ENCODE measurements at places on chromosomes 12 and 14.

DNA sequence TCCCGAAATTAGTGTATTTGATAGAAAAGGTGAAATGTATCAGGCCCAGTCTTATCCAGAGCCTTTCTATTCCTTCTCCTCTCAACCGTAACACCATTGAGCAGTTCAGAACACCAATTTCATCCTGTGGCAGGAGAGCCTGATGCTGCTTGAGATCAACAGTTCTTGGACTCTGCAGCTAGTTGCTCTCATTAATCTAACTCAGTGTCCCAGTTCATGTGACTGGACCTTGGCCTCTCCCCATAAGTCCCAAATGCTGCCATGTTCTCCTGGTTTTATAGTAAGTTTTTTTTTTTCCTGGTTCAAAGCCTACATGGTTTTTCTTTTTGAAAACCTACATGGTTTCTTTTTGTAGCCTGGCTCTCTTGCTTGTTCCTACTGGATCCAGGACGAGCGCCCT is 293.9 kb downstream of the ITPR2 start:
- no peak for DNase-seq

- DNase-seq: no peak
These were observed 293.0 kb downstream of the SSPN start for GRCh38 chr12:26488351-26488750.

- no peak for DNase-seq
These were observed 83.9 kb upstream of the OSBPL8 start for GRCh38 chr12:76643438-76643837.

DNA sequence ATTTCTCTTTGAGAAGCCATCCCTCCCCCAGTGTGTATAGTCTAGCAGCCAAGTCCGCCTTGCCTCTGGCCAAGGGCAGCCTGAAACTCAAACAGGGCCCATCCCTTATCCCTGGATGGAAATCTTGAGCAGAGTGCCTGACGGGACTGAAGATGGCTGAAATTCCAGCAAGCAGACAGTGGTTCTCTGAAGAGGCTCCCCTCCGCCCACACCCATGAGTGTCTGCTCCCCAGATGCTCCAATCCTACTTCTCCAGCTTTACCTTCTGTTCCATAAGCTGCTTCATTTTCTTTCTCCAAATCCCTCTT is 396.2 kb downstream of the NUAK1 start:
- no peak for DNase-seq

- no peak for DNase-seq
These were observed 16.7 kb downstream of the TMEM132D start for GRCh38 chr12:129887101-129887500.

DNA sequence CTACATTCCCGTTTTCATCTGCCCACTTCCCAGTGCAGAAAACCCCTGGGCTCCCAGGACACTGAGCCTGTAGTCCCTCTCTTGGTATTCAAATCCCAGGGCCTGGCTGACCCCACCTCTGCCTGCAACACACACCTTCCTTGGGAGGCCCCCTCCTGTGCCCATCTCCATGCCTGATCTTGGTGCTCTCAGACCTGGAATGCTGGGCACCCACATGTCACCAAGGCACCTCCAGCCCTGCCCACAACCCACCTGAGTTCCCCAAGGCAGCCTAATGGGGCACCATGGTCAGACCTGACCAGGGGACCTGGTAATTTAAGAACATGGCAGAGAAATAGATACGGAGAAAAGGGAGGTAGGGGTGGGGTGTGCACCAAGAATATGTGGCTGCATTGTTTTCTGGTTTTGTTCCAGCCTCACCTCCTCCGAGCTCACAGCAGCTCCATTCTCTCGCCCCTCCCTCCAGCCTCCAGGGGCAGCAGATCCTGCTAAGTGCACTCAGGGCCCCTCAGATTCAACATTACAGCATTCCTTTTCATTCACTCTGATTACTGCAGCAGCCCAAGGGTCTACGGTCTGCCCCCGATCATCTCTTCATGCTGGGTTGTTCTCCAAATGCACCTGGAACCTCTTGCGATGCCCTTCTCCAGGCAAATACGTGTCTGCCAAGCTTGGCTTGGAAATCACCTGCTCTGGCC is 9.2 kb upstream of the HSP90AA1 start:
- no peak for DNase-seq

GRCh38 chr12:6608592-6609281 is 1.6 kb upstream of the CHD4 start:
- no peak for DNase-seq

DNA sequence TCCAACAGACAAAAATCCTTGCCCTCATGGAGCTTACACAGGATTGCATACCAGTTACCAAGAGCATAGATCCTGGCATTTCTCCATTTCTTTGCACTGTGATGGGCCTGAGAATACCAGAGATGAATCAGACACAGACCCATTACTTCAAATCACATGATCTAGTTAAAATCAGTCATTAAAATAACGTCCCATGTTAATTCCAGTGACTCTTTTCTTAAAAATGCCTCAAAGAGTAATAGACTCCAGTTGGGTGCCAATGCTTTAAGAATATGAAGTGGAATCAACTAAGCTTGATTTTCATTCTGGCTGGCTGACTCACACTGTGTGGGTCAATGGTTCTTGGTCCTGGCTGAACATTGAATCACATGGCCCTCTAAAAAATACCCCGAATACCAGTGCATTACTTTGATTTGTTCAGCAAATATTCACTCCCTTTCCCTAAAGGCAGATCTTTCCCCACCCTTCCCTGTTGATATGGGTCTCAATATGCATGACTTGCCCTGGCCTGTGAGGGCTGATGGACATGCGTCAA is 11.0 kb downstream of the ASB2 start:
- no peak for DNase-seq

DNA sequence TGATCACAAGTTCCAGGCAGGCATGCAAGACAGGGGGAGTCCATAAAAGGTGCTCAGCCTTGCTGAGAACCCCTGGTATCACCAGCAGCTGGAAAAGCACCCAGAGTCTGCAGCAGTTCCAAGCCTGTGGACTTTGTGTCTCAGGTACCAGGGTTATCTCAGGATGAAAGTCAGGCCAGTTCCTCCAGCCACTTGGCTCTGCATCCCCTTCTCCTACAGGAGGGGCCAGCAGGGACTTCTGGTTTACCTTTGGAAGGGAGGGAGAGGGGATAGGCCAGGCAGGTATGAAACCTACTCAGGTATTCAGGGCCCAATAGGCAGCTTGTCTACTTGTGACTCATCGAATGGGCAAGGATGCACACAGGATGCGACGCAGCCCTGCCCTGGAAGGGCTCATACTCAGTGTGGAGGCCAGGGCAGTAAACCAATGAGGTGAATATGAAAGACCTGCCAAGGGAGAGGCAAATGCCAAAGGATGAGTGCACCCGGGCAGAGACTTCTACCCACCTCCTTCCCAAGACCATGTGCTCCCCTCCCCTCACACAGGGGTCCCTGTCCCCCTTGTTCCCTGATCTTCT is 148.2 kb downstream of the SLC38A6 start:
- DNase-seq: no peak

- DNase-seq: no peak
These were observed 120.9 kb downstream of the BEGAIN start for GRCh38 chr14:100466111-100466856.

DNA sequence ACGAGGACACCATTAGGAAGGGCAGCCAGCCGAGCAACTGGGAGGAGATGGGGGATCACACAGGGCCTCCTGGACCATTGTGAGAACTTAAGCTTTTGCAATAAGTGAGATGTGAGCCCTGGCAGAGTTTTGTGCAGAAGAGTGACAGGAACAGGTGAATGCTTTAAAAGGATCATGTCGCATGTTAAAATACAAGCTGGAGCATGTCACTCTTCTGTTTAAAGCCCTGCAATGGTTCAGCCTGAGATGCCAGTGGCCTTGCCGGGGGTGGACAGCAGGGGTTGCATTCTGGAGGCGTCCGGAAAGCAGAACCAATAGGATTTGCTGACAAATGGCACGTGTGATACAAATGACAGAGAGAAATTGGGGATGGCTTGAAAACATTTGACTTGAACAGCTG is 137.5 kb upstream of the RFLNA start:
- no peak for DNase-seq

DNA sequence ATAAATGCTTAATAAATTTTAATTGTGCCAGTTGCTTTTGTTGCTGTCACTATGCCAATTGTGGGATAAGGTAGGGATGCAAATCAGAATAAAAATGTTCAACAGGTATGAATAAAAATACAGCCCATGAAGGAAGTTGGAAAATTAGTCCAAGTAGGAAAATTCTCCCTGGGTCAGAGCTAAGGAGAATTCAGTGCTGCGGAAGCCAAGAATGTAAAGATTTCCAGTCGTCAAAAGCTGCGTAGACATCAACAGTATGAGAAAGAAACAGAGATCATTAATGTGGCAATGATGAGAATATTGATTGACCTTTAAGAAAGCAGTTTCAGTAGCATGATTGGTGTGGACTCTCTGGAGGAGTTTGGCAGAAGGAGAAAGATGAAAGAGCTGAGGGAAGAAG is 87.9 kb downstream of the PLEKHA5 start:
- DNase-seq: no peak

GRCh38 chr14:68713782-68714181 is 79.1 kb downstream of the ZFP36L1 start:
- DNase-seq: no peak

- DNase-seq: no peak
These were observed 12.8 kb downstream of the MEG3 start for GRCh38 chr14:100838493-100839314.

DNA sequence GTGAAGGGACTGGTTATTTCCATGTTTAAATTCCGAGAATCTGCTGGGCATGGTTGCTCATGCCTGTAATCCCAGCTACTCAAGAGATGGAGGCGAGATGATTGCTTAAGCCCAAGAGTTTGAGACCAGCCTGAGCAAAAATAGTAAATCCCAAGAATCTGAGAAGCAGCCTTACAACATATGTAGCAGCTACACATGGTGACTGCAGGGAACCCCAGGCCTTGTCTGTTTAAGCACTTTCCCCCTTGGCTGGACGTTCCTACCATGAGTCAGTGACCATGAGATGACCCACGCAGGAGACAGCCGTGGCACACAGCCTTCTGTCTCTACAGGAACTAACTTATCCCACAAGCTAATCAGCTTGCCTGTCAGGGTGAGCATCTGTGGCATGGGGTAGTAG is 5.5 kb upstream of the SLC24A4 start:
- DNase-seq: no peak

- no peak for DNase-seq
These were observed 524.2 kb downstream of the TMTC2 start for GRCh38 chr12:83210933-83211332.

DNA sequence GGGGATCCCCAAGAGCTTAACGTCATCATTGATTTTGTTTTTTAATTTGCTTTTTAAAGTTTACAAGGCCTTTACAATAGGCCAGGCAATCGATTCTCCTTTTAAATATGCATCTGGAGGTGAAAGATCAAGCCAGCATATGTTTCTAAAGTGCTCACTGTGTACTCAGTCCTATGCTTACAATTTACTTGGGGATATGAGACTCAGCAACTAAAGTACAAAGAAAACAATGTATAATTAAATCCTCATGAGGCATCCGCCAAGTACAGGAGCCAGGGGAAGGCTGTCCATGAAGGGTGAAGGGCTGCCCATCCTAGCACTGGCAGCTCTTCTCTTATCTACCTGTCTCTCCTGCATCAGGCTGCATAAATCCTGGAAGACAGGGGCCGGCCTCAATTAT is 11.8 kb downstream of the CCDC92 start:
- DNase-seq: no peak

- no peak for DNase-seq
These were observed 22.6 kb downstream of the SUDS3 start for GRCh38 chr12:118398940-118399339.

DNA sequence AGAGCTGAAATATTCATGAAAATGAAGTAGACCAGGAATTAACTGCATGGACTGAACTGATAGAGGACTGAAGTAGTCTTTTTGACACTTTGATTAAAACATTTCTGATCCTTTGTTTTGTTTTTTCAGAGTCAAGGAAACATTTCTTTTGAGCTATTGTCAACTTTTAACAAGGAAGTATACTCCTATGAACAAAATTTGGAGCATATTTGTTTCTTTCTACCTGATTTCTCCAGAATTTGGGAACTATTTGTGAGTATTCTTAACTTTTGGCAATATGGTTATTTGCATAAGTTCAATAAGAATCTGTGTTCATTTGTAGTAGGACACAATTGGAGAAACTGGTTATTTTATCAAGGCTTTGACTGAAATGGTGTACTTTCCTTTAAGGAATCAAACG is 71.3 kb upstream of the HECTD1 start:
- no peak for DNase-seq

DNA sequence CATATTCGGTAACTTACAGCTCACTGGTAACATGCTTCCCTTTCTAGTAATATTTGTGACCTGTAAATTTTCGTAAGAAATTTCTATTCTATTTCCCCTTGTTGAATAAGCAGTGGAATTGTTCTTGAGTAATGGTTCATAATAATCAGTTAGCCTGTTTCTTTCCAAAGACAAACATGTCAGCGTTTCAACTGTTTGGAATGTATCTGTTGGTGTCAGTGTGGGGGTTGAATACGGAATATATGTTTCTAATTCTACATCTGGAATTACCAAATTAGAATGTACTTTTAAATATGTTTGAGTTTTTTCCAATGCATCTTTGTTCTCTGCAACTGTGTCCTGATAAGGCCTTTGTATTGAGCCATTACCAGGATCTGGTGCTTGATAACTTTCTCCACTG is 2.0 kb downstream of the BBS10 start:
- DNase-seq: no peak
